Psoas muscle (tissue), 8 donors: ENCODE measurements at places on chromosomes 1 and 21. TPM values are rescaled to one million over a fixed set of nuclear protein-coding genes. Genes with fewer than 3 reads are reported as not detected.

DNA sequence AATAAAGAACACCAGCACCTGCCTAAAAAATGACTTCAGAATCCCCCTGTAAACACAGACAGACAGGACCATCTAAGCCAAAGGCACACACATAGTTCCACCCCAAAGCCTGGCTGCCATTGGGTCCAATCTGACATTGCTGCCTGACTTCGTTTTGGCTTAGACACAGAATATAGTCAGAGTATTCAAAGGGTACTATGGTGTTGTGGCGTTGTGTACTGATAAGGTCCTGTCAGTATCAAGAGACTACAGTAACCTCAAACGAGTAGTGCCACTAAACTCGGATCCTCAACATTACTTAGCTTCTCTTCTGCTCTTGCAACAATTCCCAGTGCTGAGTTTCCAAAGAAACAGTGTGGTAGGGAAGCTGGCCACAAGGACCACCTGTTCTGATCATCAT lies 169.3 kb upstream of the NR5A2 start:
- DNase-seq, result no peak

Gene GNG12
- polyA plus RNA-seq, result 15.2 TPM

GRCh38 chr1:64121766-64122385 lies 81.5 kb upstream of the UBE2U start:
- no peak for DNase-seq

DNA sequence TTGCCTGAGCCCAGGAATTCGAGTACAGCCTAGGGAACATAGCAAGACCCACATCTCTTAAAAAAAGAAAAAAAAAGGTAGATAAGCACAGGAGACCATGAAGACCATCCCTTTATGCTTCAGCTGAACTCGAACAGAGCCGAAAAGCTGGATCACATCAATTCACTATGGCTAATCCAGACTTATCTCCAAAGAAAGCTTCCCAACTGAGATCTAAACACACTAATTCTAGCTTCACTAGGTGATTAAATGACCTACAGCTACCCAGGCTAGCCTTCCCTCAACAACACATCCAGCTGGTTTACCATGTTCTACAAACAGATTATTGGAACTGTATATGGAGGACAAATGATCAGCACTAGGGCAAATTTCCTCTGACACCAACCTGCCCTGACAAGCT lies 44.0 kb upstream of the NR5A2 start:
- DNase-seq, result no peak

- DNase-seq, result no peak
These were observed 13.7 kb downstream of the SPRTN start for GRCh38 chr1:231351816-231352215.

GRCh38 chr1:20724364-20725188 lies 6.8 kb upstream of the KIF17 start:
- no peak for DNase-seq

- DNase-seq, result no peak
These were observed 1.3 kb upstream of the ZBTB7B start for GRCh38 chr1:155001425-155001674.

- DNase-seq, result no peak
These were observed 155.4 kb downstream of the CLEC20A start for GRCh38 chr1:178341261-178341956.

Gene KCND3
- 0.53 TPM for polyA plus RNA-seq

Gene MTARC1
- polyA plus RNA-seq, result 1.7 TPM

GRCh38 chr1:27885621-27886352 lies 13.4 kb downstream of the THEMIS2 start:
- no peak for DNase-seq

GRCh38 chr1:43834280-43835081 lies 99.1 kb upstream of the ARTN start:
- no peak for DNase-seq

DNA sequence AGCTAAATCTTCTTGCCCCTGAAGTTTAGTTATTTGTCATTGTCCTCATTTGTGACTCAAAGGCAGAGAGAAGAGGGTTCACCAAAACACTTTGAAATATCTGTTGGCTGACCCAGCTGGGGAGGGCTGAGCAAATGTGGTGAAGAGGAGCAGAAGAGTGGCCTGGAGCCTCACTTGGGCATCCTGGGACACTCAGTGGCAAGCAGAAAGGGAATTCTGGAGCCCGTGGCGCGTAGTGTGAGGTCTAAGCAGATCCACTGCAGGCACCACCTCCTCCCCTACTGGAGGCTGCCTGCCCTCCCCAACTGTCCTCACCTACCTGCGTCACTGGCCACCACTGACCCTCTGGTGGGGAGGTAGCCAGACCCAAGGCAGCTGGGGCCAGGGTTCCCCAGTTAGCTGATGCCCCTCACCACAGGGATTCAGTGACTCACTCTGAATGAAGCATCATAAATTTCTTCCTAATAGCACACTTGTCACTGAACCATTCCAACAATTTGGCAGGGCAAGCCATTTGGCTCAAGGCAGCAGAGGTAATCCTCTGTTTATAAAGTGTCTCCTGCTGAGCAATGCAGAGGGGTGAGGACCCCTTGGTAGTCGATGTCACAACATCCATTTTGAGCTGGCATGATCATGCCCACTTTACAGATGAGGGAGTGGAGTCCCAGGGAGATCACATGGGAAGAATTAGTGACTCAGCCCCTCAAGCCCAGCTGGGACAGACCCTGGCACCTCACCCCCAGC lies 80.3 kb downstream of the NENF start:
- no peak for DNase-seq

Gene TENT5C
- 1.5 TPM for polyA plus RNA-seq

DNA sequence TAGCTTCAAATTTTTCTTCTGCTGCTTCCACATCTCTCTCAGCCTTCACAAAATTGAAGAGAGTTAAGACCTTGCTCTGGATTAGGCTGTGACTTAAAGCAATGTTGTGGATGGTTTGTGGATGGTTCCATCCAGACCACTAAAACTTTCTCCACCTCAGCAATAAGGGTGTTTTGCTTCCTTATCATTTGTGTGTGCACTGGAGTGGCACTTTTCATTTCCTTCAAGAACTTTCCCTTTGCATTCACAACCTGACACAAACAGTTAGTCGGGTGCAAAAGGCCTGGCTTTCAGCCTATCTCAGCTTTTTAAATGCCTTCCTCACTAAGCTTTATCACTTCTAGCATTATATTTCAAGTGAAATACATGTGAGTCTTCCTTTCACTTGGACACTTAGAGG lies 30.3 kb downstream of the DENND1B start:
- no peak for DNase-seq

DNA sequence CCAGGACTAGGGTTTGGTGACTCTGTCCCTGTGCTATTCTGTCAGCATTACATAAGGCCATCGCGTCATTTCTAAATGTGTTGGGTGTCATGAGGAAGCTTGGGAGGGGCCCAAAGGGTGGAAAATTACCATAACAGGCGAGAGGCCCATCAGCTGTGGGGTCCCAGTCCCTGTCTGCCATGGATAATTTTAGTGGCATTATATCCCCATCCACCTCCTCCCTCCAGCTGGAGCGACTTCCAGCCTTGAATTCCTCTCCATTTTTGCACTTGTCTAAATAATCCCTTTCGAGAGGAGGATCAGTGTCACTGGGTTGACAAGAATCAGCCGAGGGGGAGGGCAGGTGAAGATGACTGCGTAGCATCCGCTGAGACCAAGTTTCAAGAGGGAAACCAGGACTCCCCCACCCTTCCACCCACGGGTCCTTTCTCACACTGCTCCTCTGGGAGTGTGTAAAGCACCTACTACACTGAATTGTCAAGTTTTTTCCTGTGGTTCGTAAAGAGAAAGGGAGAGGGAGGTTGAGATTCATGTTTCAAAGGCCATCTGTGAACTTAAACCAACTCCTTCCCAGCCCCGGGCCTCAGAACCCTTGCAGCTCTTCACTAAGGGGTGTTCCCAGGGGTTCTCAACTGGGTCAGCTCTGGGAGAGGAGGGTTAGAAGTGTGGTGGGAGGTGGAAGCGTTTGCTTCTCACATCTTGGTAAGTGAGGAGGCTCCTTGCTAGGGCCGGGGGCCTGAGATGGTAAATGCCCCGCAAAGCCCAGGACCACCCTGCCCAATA lies 29.2 kb downstream of the VASH2 start:
- no peak for DNase-seq

Gene MYBPH
- polyA plus RNA-seq, result 33.4 TPM

DNA sequence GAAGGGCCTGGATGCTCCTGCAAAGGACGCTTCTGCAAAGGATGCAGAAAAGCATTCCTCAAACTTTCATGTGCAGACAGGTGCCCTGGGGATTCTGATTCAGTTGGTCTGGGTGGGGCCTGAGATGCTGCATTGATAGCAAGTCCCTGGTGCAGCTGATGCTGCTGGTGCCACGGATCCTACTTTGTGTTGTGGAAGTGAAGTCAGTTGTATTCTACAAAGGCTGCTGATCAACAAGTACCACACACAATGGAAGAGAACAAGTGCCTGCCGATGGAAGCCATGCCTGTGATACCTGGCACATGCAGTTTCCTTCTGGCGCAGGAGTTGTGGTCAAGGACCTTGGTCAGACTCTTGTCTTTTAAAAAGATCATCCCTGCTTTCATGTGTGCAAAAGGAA lies 478.8 kb downstream of the CAMTA1 start:
- DNase-seq, result no peak

DNA sequence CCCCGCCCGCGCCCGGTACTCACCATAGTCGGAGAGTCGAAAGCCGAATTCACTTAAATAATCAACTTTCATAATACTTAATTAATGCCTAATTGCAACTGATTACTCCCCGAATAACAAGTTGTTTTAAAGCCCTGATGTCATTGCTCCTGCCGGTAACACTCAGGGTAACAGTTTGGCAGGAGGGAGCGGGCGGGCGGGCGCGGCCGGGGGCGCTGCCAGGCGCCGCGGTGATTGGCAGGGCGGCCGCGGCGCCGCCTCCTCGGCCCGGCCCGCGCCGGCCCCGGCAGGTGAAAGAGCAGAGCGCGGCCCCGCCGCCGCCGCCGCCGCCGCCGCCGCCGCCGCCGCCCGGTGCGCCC lies 102.2 kb downstream of the CASZ1 start:
- DNase-seq, result no peak

Gene MOB3C
- 17.9 TPM for polyA plus RNA-seq

Gene FAM163A
- 0.04 TPM for polyA plus RNA-seq

DNA sequence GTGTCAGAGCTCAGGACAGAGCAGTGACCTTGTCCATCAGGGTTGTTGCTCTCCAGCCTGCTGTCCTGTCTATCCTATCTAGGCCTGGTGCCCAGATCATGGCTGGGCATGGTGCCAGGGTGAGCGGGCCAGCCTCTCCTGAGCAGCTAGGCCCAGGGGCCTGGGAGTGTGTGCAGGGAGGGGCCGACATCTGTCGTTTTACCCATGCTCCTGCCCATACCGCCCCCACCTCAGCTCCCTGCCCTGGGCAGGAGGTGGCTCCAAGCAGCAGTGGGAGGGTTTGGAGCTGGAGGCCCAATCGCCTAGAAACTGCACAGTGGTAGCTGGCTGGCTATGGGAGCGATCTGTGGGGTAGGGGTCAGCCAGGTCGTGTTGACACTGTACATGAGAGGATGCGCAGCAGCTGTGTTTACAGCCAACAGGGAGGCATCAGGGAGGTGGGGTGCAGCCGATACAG lies 6.5 kb downstream of the INSRR start:
- peak; percentile 88 for DNase-seq

GRCh38 chr1:117814856-117815797 lies 114.3 kb downstream of the GDAP2 start:
- DNase-seq, result no peak

GRCh38 chr1:211739671-211740411 lies 64.4 kb upstream of the NEK2 start:
- no peak for DNase-seq

- no peak for DNase-seq
These were observed 219.1 kb upstream of the ZC3H12A start for GRCh38 chr1:37255136-37255795.

- DNase-seq, result no peak
These were observed 196.7 kb downstream of the HLX start for GRCh38 chr1:221075911-221076310.

Gene SPATA45
- polyA plus RNA-seq, result not detected

GRCh38 chr1:160342526-160342925 lies 524 bp downstream of the COPA start:
- DNase-seq, result no peak

- DNase-seq, result peak; percentile 62
These were observed 83.9 kb upstream of the EDEM3 start for GRCh38 chr1:184838504-184838951.

GRCh38 chr1:38867208-38867607 lies 5.9 kb downstream of the MYCBP start:
- no peak for DNase-seq

GRCh38 chr1:201214461-201214860 lies 23.8 kb downstream of the IGFN1 start:
- no peak for DNase-seq

DNA sequence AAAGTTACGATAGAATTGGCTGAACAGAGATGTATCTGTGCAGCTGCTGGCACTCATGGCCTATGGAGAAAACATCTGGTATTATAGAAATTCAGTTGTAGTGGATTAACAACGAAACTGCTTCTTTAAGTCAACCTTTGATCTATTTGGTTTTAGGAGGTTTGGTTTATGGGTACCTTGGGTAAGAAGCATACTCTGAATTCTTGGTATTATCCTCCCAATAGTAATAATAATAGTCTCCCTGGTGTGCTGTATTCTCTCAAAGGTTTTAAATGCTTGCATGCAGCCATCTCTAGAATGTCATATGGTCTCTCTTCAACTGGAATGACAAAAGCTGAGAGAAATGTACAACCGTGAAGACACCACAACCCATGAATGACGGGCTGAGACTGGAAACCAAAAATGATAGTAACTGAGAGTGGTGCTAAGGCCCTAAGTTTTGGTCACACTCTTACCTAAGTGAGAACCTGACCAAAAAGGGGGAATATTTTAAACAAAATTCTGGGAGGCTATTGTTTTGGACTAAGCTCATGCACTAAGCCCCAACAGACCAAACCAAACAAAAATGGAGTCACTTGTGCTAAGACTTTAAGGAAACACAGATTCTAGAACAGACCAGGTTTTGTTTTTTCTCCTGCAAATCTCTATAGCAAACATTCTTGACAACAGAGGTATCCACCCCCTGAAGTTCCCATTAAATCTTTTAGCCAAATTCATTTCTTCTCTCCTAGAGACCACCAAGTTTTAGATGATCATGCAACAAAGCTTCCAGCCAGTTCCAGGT lies 17.6 kb upstream of the TMEM61 start:
- no peak for DNase-seq

DNA sequence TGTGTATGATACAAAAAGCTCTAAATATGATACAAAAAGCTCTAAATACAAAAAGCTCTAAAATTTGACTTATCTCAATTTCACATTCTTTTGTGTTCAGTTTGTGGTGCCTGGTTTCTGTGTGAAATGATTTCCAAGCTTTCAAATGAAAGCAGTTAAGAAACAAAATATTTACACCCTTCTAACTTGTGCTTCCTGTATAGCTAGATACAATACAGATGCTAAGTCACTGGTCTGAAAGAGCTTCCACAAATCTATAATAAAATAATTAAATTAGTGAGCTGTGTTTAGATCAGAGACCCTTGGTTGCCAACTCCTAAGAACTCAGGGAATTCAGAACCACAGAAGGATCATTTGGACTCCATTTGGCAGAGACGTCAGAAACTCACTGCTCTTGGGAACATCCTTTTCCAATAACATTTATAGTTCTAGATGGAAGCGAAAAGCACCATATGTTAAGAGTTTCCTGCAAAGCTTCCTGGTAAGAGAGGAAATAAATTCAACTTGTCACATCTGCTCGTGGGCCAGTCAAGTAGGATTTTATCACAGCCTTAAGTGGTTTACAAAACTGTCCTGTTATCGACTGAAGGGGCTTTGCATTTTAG lies 1079.1 kb downstream of the ADGRL2 start:
- DNase-seq, result no peak
